SK-N-MC (cell line): ENCODE measurements at places on chromosomes 16 and 17.

DNA sequence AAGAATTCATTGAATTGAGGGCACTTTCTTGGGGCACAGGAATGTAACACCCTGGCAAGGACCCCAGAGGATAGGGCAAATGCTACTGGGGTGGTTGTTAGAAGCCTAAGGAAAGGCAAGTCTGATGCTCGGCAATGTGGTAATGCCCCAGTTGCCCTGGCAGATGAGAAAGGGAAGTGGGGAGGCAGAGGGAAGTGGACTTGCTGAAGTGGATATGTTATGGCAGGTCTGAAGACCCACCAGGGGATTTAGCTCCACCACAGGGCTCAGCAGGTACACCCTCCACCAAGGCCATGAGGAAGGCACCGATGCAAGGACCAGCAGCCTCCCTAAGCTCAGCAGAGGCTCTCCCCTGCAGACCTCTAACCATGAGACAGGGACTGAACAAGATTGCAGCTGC lies 184.8 kb downstream of the IRX5 start:
- DNase-seq, result no peak

GRCh38 chr17:15119968-15120367 lies 145.2 kb downstream of the PMP22 start:
- no peak for DNase-seq

GRCh38 chr17:82112914-82113311 lies 14.9 kb upstream of the FASN start:
- no peak for DNase-seq

DNA sequence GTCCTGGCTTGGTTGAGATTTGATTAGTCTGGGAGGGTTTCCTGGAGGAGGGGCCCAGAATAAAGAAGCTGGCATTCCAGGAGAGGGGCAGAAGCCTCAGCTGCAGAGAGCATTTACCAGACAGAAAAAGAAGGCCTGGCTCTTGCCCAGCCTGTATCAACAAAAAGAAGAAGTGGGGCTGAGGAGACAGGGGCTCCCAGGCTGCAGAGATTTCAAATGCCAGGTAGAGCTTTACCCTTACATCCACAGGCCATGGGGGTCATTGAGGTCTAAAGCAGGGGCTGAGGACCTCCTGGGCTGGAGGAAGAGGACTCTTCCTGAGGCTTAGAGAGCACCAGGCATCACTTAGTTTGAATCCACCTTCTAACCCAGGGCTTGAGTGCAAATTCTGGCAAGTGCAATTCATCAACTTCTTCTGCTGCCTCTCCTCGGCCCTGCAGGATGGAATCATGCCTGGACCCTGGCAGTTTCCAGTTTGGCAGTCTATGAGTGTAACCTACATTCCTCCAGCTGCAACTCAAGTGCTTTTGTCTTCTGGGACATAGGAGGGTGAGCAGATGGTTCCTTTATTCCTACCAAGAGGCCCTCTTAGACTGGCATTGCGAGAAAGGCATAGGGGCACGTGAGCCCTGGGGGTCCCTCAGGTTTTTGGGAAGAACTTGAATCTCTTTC lies 15.3 kb downstream of the CA7 start:
- DNase-seq, result no peak

- no peak for DNase-seq
These were observed 33.1 kb upstream of the NF1 start for GRCh38 chr17:31061678-31062077.

- DNase-seq, result no peak
These were observed 79.8 kb upstream of the TMEM132E start for GRCh38 chr17:34499576-34499975.

GRCh38 chr16:79451196-79451816 lies 149.2 kb downstream of the MAF start:
- DNase-seq, result peak; percentile 28

DNA sequence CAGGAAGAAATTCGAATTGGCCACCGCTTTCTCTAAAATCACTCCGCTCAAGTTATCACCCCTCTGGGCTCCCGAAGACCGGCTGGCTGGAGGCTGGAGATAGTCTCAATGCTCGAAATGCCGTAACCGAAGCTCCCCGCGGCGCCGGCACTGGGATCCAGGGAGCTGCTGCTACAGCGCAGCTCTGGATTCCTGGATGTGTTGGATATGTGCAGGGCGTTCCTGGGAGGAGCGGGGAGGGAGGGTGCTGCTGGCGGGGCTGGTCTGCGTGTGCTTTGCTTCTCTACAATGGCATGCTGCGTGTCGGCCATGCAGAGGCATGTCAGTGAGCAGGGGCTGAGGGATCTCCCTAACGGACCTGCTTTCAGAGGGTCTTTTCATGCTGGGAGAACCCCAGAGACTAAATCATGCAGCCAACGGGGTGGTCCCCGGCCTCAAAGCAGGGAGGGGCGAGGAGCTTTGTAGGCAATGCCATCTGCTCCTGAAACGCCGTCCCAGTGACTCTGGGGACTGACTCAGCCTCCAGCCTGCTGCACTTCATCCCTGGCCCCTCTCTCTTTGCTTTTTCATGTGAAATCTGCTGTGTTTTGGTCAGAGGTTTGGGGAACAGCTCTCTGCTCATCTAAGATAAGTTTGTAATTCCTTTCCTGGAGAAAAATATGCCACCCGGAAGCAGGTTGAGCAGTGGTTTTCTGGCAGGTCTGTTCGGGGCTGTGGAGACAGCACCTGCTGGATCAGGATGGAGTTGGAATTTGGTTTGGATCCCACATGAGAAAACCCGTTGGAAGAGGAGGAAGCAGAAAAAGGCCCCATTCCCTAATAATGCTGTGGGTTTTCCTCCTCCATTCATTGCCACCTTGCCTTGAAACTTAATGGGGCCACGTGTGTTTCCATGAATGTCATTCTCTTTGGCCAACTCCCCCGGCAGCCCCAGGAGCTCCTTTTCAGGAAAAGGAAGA lies 311.4 kb downstream of the SEC14L1 start:
- DNase-seq, result no peak

DNA sequence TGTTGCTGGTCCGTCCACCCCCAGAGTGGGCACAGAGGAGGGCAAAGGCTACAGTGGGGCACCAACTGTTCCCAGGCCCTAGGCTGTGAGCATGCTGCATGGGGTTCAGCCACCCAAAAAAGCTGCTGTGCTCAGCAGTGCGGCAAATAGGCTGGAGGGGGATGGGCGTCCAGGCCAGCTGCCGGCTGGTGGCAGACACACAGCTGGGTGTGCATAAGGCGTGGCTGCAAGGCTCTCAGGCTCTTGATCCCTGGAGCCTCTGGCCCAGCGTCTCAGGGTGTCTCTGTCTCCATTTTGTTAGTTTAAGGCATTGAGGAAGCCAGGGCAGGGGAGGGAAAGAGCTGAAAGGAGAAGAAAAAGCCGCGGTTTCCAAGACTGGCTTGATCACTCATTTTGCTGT lies 8.8 kb downstream of the RPL19 start:
- no peak for DNase-seq

- no peak for DNase-seq
These were observed 79.4 kb upstream of the CLEC18A start for GRCh38 chr16:69871708-69872107.

- no peak for DNase-seq
These were observed 38.4 kb downstream of the SOX9 start for GRCh38 chr17:72158895-72159885.

GRCh38 chr17:33696102-33696501 lies 403.0 kb upstream of the ASIC2 start:
- no peak for DNase-seq

GRCh38 chr17:3946711-3947235 lies 17.5 kb downstream of the ATP2A3 start:
- no peak for DNase-seq

GRCh38 chr16:67393788-67394154 lies 473 bp upstream of the TPPP3 start:
- no peak for DNase-seq

- DNase-seq, result no peak
These were observed 56.8 kb downstream of the ZZEF1 start for GRCh38 chr17:4086041-4086483.

- DNase-seq, result no peak
These were observed 7.2 kb downstream of the UBFD1 start for GRCh38 chr16:23564575-23565363.

GRCh38 chr17:19372011-19372370 lies 6.3 kb upstream of the MAPK7 start:
- DNase-seq, result no peak

GRCh38 chr17:28467456-28468025 lies 5.9 kb upstream of the SLC13A2 start:
- DNase-seq, result peak; percentile 61

GRCh38 chr16:1771864-1772361 lies 570 bp upstream of the NME3 start:
- no peak for DNase-seq

- no peak for DNase-seq
These were observed 27.7 kb downstream of the NME3 start for GRCh38 chr16:1743376-1744337.

DNA sequence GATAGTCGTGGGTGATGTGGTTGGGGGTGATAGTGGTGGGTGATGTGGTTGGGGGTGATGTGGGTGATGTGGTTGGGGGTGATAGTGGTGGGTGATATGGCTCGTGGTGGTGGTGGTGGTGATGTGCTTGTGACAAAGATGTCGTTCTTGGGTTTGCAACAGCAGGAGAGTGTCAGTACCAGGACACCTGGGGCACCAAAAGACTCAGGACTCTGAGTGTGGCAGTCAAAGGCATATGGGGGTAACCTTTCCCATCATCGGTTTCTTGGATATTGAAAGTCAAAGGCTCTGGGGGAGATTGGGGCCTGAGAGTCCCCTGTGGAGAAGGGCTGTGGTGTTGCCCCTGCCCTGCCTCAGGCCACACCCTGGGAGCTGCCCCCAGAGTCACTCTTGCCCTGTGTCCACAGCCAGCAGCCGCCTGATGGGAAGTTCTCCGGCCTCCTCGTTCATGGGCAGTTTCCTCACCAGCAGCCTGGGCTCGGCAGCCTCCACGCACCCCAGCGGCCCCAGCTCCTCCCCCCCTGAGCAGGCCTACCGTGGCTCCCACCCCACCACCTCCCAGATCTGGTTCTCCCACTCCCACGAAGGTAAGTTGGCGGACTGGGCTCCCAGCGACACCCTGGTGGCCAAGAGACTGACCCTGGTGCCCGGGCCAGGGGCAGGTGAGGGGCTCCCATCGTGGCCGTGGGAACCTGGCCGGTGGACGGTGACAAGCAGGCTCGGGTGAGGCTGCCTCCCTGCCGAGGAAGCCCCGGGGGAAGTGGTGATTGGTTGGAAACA lies 31.3 kb downstream of the BAHCC1 start:
- no peak for DNase-seq

- DNase-seq, result peak; percentile 1
These were observed 119.7 kb upstream of the MYOCD start for GRCh38 chr17:12545877-12546513.

GRCh38 chr16:56354016-56354415 lies 71.3 kb downstream of the AMFR start:
- no peak for DNase-seq

DNA sequence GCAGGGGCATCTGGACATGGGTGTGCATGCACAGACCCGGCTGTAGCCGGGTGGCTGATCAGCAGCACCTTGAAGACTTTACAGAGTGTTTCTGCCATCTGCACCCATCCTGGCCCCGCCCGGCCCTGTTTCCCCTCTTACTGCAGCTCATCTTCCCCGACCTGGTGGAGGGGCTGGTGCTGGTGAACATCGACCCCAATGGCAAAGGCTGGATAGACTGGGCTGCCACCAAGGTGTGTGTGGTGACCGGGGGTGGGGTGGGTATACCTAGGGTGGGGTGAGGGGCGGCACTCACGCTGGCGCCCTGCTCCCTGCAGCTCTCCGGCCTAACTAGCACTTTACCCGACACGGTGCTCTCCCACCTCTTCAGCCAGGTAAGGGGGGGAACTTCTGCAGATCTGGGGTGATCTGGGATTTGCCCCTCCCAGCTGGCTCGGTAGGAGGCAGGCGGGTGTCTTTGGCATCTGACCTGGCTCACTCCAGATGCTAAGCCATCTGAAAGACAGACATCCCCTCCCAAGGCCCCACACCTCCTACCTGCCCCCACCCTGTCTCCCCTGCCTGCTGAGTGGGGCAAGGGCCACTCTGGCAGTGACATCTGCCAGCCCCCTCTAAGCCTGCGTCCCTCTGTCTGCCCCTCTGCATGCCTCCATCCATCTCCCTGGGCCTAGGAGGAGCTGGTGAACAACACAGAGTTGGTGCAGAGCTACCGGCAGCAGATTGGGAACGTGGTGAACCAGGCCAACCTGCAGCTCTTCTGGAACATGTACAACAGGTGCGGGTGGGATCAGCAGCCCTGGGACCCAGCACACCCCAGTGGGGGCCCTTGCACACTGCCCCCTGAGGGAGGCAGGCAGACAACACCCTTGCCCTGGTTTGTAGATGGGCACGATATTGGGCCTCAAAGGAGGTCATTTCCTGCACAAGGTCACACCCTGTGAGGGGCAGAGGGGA lies 6.6 kb downstream of the NDRG4 start:
- DNase-seq, result no peak

DNA sequence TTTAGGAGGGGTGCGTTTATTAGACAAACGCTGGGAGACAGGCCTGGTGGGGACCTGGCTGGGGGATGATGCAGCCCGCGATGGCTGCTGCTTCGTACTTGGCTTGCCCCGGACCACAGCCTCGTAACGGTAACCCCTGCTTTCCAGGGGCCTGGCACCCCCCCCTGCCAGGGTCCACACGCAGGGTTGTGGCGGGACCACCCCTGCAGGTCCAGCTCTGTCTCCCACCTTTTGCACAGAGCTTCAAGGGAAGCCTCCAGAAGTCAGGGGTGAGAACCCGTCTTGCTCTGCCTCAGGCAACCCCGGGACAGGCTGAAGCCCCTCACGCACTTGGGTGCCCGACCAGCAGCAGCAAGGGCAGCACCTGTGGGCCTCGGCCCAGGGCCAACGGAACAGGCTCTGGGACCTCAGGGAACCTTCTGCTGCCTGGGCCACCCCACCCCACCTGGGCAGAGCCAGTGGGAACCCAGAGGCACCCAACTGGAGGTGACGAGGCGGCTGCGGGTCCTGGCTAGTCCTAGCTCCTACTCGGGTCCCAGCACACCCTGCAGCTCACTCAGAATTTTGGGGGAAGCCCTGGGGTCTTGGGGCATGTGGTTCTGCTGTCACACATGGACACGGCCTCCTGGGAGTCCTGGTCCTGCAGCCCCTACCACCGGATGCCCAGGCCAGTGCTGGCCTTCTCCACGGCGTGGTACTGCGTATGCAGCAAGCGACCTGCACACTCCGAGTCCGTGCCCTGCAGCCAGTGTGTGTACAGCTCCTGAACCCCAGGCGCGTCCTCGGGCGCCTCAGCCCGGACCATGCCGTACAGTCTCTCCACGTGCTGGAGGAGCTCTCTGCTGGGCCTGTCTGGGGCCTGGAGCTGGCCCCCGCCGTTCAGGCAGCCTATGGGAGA lies 3.1 kb downstream of the HAGHL start:
- DNase-seq, result no peak

- DNase-seq, result no peak
These were observed 290.5 kb upstream of the FOXF1 start for GRCh38 chr16:86219655-86220445.
